ENCODE measurements at places on chromosomes 1 and 21.

- DNase-seq = no peak
Observed at GRCh38 chr21:41715649-41716281, 51.1 kb downstream of the RIPK4 start.

GRCh38 chr1:232629250-232630046 is 485 bp downstream of the SIPA1L2 start:
- peak; percentile 38 for DNase-seq

DNA sequence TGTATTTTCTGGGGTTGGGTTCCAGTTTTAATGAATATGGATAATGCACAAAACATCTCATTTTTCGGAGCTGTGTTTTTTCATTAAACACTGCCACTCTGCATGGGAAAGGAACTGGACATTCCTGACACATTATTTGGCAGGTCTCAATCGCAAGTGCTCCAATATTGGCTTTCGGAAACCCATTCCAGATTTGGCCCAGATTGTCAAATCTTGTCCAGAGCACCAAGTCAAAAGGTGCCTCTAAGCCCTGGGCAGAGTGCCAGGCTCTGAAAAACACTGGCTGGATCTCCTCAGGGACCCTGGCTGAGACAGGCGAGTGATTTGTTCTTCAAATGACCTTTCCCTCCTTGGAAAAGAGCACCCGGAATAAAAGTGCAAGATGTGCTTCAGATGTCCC is 68.4 kb upstream of the MRPS6 start:
- DNase-seq = no peak

DNA sequence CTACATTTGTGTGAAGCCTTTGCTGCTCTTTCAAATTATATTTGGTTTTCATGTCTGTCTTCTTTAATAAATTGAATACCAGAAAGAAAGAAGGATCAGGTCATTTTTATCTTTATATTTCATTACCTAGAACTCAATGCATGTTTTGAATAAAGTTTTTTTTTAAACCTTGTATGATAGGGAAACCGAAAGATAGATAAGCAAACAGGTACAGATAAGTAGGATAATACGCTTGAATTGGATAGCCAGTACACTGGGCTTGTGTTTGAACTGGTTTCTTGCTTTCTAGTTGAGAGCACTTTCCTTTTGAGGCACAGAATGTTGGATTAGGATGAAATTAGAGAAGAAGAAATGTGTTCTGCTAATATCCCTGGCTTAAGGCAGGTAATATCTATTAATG is 46.9 kb downstream of the PKN2 start:
- DNase-seq = no peak

- DNase-seq = peak; percentile 44
Observed at GRCh38 chr1:25137106-25137505, 95.2 kb downstream of the SYF2 start.

- DNase-seq = no peak
Observed at GRCh38 chr1:152886085-152886484, 8.0 kb downstream of the SMCP start.

DNA sequence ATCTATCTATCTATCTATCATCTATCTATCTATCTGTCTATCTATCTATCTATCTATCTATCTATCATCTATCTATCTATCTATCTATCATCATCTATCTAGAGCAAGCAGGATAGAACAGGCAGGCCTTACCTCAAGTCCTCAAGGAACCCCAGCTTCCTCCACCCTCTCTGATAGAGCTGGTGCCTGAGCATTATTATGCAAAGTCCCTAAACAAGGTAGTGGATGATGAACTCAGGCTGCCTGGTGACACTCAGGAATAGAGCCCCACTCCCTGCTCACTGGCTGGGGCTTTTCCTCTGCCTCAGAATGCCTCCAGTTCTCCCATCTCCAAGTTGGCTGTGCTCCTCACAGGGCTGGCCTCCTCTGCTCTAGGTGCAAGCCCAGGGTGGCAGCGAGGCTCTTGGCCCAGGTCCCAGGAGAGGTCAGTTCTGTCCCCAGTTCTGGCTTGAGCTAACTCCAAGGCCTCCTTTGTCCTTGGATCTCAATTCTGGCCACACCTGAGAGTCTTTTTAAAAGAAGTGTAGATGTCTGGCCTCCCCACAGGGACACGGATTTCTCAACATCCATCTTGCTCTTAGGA is 60.2 kb downstream of the PCP4 start:
- DNase-seq = no peak

GRCh38 chr1:78839704-78840277 is 166.7 kb downstream of the ADGRL4 start:
- DNase-seq = peak; percentile 40

DNA sequence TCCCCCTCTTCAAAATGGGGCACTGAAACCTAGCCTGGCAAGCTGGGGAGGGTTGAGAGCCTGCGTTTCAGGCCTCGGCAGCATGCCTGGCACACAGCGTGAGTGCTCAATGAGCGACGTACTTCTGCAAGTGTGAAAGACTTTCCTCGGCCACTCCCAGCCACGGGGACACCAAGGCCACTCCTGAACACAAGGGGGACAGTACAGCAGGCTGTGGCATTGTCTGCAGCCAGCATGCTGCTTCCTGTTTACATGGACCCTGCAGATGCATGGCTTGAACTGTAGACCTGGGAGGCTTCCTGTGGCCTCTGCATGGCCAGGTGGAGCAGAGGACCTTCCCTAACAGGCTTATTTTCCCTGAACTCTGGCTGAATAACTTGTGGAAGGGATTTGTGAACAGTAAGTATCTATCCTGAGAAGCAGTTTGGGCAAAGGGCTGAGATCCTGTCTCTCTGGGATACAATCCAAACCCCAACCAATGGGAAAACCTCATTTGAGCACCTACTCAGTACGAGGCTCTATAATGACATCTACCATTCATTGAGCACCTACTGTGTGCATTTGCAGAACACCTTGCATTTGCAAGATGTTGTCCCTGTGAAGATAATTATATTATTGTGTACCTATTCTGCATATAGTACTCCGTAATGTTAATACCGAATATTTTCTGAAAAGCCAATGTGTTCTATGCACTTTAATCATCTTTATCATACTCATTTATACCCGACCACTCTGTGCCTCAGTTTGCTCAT is 9.9 kb upstream of the HSPG2 start:
- peak; percentile 48 for DNase-seq

- DNase-seq = no peak
Observed at GRCh38 chr1:110056776-110057175, 13.7 kb downstream of the ALX3 start.

DNA sequence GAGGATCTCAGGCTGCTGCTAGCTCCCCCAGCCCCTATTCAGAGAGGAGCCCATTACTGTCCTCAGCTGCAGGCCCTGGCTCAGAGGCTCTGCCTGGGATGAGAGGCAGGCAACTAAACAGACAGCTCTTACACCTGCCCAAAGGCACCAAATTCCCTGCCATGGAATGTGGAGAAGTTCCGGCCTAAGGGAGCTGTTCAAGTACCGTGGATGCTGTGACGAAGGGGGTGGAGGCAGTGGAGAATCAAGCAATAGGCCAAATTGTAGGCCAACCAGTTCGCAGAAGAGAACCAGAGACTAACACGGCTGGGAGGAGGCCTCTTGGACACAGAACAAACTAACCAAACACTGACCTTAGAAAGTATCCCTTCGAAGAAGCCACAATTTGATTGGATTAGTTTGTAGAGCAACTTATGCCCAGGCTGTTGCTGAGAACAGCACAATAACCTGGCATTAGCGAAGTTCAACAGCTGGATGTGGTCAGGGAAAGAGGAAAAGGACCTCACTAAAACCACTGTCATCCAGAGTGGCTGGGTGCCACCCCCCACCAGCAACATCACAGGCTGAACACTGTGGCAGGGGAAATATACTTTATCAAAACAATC is 3.6 kb downstream of the C1orf174 start:
- no peak for DNase-seq

DNA sequence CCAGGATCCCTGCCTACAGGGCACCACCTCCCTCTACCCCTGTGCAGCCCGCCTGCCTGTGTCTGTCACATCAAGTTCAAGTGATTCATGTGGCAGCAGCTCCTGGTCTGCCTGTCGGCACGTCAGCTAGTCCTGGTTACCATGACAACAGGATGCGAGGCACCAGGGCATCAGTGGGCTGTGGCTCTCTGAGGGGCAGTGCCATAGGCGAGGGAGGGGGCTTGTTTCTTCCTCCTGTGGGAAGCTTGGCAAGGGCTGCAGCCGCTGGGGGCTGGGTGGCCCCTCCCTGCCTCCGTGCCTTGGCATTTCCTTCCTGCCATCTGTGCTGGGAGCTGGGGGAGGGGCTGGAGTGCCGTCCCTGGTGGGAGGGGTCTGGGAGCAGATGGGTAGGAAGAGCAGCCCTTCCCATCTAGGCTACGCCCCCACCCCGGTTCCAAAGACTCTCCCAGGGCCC is 43.1 kb downstream of the FOXO6 start:
- peak; percentile 34 for DNase-seq

DNA sequence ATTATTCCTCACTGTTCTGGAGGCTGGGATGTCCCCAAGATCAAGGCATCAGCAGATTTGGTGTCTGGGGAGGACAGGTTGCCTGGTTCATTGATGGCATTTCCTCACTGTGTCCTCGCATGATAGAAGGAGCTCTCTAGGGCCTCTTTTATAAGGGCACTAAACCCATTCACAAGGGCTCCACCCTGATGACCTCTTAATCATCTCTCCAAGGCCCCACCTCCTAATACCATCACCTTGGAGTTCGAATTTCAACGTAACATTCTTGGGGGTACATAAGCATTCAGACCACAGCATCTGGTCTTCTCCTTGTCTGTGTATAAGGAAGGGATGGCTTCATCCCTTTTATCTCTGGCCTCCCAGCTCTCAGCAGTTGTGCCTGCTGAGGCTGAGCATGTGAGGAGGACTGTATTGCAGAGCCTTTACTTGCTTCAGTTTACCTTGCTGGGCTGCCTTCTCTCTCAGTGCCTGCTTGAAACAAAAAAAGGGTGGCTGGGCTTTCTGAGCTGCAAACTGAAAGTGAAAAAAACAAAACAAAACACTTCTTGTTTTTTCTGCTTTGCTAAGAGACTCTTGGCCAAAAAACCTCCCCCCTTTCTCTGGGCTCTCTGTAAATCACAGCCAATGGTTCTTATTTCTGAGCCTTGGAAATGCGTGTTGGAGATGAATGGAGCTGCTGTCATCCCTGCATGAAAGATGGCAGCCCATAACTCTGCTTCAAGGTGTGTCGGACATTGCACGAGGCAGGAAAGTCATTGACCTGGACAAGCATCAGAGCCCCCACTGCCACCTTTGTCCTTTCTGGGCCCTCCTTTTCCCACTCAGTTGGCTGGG is 75.8 kb downstream of the RHOU start:
- no peak for DNase-seq

- no peak for DNase-seq
Observed at GRCh38 chr1:244953901-244954300, 89.6 kb upstream of the HNRNPU start.

- no peak for DNase-seq
Observed at GRCh38 chr1:181807251-181807650, 254.3 kb downstream of the ZNF648 start.

GRCh38 chr21:44035244-44035643 is 23.1 kb downstream of the TRAPPC10 start:
- no peak for DNase-seq

DNA sequence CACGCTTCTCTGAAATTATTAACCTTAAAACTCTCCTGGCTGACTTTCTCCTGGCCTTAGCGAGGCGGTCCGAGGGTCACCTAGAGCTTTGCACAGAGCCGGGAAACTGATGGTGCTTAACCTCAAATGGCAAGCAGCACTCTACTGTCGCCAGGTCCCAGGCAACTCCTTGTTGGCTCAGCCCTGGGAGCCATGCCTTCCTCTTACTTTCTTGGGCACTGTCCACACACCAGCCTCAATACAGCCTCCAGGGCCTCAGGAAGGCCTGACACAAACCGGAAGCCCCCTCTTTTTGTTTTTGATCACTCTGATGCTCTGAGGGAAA is 3.8 kb downstream of the TRABD2B start:
- no peak for DNase-seq

DNA sequence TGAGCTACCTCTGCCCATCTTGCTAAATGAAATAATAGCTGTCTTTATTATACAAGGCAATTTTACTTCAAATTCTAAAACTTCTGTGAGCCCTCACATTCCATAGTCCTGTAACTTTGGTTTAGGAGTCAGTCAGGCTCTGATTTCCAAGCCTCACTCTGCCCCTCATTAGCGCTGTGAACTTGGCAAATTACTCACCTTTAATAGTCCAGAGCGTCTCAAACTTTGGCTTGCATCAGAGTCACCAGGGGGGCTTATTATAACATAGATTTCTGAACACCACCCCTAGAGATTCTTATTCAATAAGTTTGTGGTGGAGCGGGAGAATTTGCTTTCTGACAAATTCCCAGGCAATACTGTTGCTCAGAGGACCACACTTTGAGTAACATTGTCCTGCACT is 126.2 kb upstream of the FGGY start:
- no peak for DNase-seq

- no peak for DNase-seq
Observed at GRCh38 chr21:38227401-38227800, 29.4 kb upstream of the KCNJ15 start.

- no peak for DNase-seq
Observed at GRCh38 chr1:113763661-113764060, 4.4 kb upstream of the PHTF1 start.

DNA sequence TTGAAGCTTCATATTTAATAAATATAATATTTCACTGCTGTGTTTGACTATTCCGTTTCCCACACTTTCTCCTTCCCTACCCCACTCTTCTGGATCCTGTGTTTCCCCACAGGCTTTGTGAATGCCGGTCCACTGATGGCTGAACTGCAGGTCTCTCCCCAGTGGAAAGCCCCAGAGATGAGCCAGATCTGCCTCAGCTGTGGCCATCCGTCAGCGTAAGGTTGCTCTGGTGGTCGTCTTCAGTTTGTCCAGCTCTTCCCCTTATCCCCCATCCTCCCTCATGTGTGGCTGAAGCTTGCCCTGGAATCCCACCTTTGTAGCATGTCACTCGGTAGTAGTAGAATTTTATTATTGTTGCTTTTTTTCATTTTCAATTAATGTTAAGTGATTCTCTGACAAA is 11.4 kb downstream of the SMAP2 start:
- no peak for DNase-seq

- no peak for DNase-seq
Observed at GRCh38 chr1:186819126-186819525, 9.6 kb upstream of the PLA2G4A start.

- DNase-seq = peak; percentile 46
Observed at GRCh38 chr1:109887884-109888283, 22.8 kb upstream of the CSF1 start.

DNA sequence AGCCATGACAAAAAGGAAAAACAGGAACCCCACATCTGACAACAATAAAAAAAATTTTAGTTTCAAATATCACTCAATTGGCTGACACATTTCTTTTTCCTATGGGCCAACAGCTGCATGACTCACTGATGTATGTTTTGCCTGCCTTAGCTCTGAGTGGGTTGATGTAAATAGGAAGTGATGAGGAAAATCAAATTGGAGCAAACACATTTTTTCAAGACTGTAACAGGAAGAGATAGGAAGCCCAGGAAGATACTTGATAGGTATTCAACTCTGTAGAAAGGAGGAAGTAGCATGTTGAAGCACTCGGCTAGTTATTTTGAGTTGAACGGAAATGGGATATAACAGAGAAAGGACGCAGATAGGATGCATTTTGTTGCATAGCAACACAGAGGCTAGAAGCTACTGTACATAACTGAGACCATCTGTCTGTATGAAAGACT is 168.0 kb upstream of the NR5A2 start:
- DNase-seq = peak; percentile 78

Data from NB4 (cell line).